CD8-positive, alpha-beta T cell (primary cell): ENCODE measurements at places on chromosomes 11 and 22.
A peak's percentile ranks its signal among the peaks of the same experiment; 100 is the strongest.

DNA sequence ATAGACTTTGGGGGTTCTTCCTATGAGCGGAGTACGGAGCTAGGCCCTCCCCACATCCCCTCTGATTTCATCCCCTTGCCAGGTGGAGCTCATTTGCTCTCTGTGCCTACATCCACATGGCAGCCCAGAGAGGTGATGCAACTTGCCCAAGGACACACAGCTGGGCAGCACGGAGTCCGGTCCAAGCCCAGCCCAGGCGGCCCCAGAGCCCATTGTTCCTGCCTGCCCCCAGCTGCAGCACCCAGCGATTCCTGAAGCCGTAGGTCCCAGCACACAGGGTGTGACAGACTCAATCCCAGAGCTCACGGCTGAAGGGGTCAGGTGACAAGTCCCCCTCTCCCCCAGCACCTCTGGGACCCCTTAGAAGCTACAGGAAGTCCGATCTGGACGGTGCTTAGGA, 22.2 kb upstream of the RFPL3 start:
- DNase-seq: no peak

- no peak for DNase-seq
Observed at GRCh38 chr22:46425016-46425415, 89.5 kb downstream of the TRMU start.

DNA sequence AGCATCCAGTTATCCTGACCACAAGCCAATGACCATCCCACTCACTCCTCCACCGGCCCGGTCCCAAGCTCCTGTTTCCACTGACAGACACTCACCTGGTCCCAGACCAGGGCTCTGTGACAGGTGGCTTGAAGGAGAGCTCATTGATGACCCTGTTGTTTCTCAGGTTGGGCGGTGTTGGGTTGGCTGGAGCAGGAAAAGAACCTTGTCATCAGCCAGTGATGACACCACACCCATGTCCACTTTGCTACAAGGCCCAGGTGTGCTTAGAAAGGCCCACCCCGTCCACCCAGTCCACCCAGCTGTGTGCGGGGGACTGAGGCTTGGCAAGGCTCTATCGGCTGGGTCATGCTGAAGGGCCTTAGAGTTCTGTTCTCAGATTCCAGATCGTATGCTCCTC, 42.9 kb downstream of the GAB4 start:
- DNase-seq: no peak

- DNase-seq: no peak
Observed at GRCh38 chr11:130467116-130467900, 18.9 kb downstream of the ADAMTS15 start.

DNA sequence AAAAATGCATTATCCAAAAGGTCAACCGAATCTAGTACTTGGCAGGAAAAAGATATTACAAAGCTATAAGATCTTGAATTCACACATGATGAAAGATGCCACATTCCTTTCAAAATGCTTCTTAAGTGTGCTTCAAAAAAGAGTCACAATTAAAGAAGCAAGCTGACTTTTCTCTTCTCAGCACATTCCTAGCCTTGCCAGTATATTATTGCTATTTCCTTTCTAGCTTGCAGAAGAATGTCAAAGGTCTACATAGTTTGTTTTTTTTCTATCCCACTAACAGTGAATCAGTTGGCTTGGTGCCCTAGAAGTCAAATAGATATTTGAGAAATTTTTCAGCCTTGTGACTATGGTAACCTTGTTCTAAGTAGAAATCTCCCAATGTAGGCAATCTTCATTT, 56.8 kb downstream of the GUCY1A2 start:
- no peak for DNase-seq

GRCh38 chr11:44450295-44450932, 115.0 kb upstream of the CD82 start:
- DNase-seq: no peak

DNA sequence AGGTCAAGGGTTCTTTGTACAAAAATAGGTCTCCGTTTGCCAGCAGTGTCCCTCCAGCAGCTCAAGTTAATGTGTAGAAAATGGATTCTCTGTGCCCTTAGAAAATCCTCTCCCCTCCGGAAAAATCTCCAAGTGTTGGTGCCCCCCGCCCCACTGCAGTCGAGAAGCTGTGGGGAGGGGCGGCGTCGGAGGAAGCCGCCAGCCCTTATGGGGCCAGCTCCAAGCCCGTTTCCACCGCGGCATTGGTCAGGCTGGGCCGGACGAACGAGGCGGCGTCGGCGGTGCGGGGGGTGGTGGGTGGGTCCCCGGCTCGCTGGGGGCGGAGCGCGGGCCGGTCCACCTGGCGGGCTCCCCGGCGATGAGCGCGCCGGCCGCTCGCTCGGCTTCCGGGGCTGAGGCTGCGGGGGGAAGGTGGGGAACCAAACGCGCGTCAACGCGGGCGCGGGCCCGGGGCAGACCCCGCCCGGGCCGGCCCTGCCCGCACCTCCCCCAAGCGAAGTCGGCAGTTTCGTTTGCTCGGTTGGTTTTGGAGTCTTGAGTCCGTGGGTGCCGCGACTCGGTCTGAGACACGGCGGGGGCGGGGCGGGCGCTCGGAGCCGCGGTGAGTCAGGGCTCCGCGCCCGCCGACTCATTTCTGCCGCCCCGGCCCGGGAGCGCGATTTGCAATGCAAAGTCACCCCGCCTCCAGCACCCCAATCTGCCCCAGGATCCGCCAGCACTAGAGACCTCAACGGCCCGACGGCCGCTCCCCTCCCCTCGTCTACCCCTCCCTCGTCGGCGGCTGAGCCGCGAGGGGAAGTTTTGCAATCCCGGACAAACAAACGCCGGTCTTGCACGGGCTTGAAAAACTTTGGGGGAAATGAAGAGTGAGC, 1.4 kb downstream of the ASCL2 start:
- peak; percentile 48 for DNase-seq

- no peak for DNase-seq
Observed at GRCh38 chr11:27596388-27596787, 89.8 kb upstream of the LIN7C start.

DNA sequence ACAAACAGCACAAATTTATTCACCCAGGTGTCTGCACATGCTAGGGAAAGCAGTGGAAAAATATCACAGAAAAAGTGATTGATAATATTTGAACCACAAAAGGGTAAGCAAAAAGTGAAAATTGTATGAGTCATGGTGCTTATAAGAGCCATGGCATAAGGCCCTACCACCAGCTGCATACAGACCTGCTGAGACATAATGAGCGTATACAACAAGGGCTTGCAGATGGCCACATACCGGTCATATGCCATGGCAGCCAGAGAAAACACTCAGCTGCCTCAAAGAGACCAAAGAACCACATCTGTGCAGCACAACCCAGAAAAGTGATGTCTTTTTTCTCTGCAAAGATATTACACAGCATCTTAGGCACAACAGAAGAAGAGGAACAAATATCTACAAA, 71.4 kb upstream of the OR9G4 start:
- DNase-seq: no peak

GRCh38 chr11:63761931-63762653, 6.5 kb downstream of the ZFTA start:
- DNase-seq: no peak

GRCh38 chr11:109208121-109208520, 213.9 kb upstream of the C11orf87 start:
- no peak for DNase-seq

DNA sequence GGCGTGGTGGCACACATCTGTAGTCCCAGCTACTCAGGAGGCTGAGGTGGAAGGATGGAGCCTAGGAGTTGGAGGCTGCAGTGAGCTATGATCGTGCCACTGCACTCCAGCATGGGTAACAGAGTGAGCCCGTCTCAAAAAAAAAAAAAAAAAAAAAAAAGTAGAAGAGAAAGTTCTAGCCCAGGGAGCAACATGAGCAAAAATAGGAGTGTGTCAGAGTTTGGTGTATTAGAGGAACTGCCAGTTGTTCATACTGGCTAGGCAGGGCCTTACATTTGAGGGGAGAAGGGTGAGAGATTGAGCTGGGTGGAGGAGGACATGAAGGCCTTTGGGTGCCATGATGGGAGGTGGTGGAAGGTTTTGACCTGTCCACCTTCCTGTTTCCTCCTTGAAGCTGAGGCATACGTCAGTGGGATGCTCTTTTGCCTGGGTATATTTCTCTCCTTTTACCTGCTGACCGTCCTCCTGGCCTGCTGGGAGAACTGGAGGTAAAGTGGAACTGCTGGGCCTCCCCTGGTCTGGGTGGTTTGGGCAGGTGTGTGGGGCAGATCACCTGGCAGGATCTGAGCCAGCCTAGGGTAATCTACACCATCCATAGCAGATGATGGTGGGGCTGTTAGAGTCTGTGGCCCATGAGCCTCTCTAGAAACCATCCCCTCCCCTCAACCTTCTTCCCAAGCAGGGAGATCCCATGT, 7.3 kb downstream of the SIDT2 start:
- peak; percentile 39 for DNase-seq
